ENCODE measurements at places on chromosomes 16 and 17.

DNA sequence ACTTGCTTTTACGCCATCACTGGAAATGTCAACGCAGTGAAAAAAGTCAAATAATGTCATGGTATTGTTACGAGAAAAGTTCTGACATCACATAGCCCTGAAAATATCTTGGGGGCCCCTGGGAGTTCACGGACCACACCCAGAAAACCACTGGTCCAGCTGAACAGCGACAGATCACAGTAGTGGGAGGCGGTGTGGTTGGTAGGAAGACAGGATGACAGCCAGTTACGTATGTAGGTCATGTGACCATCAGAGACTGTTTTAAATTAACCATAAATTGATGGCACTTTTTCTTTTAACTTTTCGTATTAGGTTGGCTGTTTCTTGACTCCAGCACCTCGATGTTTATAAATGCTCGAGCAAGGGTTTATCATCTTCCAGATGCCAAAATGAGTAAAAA, 11.9 kb downstream of the ERCC4 start:
- no peak for DNase-seq

DNA sequence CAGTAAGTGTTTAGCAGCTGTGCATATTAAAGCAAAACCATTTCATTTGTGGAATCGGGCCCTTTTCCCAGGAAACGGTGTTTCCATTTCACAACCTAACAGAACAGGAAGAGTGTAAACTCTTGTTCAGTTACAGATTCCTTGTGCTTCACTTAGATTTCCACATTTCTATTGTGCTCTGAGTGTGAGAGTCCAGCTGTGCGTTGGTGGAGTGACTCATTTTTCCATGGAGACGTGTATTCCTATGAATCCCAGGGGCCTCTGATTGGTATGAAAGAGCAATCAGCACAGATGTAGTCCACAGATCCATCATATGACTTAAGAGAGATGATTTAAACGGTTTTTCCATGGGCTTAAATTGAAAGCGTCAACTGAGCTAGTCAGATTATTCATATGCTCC, 13.3 kb upstream of the CAVIN1 start:
- DNase-seq = no peak

DNA sequence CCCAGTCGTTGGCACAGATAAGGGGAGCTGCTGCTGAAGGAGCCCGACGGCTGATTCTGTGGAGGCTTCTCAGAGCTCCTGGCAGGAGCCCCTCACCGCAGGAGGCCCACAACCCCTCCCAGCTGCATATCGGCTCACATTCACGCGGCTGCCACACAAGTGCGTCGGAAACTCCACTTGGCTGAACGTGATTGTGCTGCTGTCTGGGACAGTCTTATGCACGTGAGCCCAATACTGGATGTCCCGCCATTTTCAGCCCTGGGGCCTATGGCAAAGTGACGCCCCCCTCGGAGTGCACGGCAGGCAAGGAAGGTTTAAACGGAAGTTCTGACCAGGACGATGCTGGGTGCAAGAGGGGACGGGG, 8.7 kb upstream of the PITPNA start:
- no peak for DNase-seq

- DNase-seq = no peak
Measured at GRCh38 chr17:4436381-4436780, 2.6 kb downstream of the SPNS3 start.

GRCh38 chr17:80008383-80008840, 27.3 kb downstream of the TBC1D16 start:
- peak; percentile 93 for DNase-seq

GRCh38 chr16:25258861-25259179, 1.2 kb upstream of the ZKSCAN2 start:
- DNase-seq = peak; percentile 45
